ENCODE measurements at places on chromosomes 2 and 18. TPM values are rescaled to one million over a fixed set of nuclear protein-coding genes. Genes with fewer than 3 reads are reported as not detected.

The CACNB4 gene
- total RNA-seq, result 0.33 TPM

GRCh38 chr18:78875016-78875777 is 104.4 kb upstream of the SALL3 start:
- H3K27me3 ChIP-seq, result peaks cover 18% of the 10 kb centered on the region
- no peak overlapping the region for H3K27ac ChIP-seq
- H3K4me3 ChIP-seq, result no peak overlapping the region

GRCh38 chr2:4976407-4976806 is 715.8 kb upstream of the SOX11 start:
- H3K27me3 ChIP-seq, result no peaks in the 10 kb centered on the region
- DNase-seq, result no peak
- no peaks in the 10 kb centered on the region for H3K4me1 ChIP-seq

DNA sequence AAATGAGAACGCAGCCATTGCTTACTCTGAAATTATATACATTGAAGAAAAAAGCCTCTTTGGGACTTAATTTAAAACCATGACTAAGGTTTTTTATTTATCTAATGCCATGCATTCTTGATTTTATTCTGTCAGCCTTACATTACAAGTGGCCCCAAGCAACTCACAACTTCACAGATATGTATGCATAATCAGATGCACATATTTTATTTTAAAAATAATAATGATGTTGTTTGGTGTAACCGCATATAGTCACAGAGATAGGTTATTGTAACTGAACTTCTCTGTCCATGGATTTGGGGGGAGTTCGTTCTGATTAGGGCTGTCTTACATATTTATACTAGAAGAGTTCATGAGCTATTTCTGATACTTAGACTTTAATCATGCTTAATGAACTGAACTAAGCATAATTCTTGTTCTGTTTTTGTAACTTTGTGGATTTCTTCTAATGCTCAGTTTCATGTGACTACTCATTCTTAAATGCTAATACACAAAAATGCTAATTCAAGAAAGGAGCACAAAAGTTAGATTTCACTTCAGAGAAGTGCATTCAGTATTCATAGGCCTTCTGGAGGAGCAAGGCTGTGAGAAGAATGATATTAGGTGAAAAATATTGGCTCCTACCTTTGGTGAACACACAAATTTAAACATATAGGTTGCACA is 26.2 kb downstream of the MEIS1 start:
- peaks cover 37% of the 10 kb centered on the region for H3K4me1 ChIP-seq
- DNase-seq, result no peak
- H3K27ac ChIP-seq, result no peak overlapping the region
- no peak overlapping the region for H3K4me3 ChIP-seq
- no peaks in the 10 kb centered on the region for H3K27me3 ChIP-seq

- no peaks in the 10 kb centered on the region for H3K27me3 ChIP-seq
- no peak overlapping the region for H3K27ac ChIP-seq
- H3K4me3 ChIP-seq, result no peak overlapping the region
These were observed 35.3 kb upstream of the CAB39 start for GRCh38 chr2:230677201-230677946.

- H3K27ac ChIP-seq, result no peak overlapping the region
- H3K36me3 ChIP-seq, result no peaks in the 10 kb centered on the region
- no peak for DNase-seq
These were observed 29.9 kb downstream of the KLHL29 start for GRCh38 chr2:23414871-23415270.

DNA sequence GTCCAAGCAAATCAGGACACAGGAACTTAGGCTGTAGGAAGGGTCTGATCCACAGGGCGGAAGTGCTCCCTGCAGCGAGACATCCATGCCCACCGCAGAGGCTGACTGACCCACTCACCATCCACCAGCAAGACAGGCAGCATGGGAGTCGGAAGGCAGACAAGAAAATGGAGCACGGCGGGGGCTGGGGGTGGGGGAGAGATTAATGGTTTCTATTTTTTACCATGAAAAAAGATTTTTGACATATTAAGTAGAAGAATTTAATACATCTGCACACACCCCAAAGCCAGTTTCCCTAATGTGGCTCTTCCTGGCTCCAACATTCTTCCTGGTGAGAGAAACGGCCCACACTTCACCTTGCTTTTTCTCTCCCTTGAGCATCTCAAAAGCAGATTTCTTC is 55.1 kb upstream of the ST8SIA3 start:
- DNase-seq, result no peak
- H3K4me1 ChIP-seq, result no peaks in the 10 kb centered on the region
- no peak overlapping the region for H3K27ac ChIP-seq
- H3K4me3 ChIP-seq, result no peak overlapping the region
